ENCODE measurements at places on chromosomes 13 and 19.

DNA sequence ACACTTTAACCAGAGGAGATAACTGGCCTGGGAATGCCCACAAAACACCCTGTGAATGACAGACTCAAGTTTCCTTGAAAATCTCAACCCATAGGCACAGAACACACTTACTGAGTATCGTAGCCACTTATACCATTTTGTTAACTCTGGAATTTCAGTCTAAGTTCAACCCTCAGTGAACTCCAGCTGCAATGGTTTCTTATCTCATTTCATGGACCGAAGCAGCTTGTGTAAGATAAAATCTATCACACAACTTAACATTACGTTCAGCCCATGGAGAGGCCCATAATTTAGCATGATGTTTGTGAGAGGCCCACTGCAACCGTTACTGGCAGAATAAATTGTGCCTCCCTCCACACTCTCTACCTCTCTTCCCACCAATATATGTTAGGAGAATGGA lies 323.0 kb downstream of the DNAJC15 start:
- no peak for DNase-seq

GRCh38 chr19:3480383-3481091 lies at the start of gene SMIM24:
SMIM24 (minus strand) TSS chr19:3480525; CDS start chr19:3480463, 62 bp downstream.
- no peak for DNase-seq

GRCh38 chr13:113658836-113659235 lies 838 bp upstream of the ATP4B start:
- peak; percentile 54 for DNase-seq

GRCh38 chr13:24652359-24652758 lies 27.8 kb upstream of the ATP12A start:
- no peak for DNase-seq

DNA sequence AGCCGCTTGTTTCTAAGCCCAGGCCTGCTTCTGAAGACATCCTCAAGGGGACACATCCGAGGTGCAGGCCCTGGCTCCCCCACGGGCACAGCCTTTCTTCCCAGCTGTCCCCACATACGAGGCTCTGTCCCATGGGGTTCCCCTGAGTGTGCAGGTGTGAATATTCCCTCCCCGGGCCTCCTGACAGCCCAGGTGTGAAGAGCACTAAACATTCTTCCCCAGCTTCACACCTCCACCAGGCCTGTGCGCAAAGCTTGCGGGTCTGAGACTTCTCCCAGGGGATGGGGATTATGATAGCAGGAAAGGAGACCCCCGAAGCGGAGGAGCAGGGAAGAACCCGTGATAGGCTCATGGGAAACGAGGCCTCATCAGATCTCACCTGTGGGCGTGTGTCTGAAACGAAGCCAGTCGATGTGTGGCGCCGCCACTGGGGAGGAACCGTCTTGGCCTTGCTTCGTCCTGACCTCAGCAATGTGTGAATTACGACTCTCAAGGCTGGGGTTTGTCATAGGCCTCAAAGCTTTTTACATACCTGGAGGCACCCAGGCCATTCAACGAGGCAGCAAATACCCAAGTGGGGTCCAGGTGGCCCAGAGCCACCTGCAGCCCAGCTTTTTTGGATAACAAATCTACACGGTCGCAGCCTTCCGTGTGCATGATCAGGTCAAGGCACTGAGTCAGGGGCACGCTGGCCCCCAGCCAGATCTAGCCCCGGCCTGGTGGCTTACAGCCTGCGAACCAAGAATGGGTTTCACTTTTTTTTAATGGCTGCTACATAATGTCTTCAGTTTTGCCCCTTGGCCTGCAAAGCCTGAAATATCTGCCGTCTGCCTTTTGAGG lies 134.3 kb downstream of the STK24 start:
- DNase-seq: no peak

- no peak for DNase-seq
Measured at GRCh38 chr19:55137915-55138314, 11.1 kb downstream of the TNNT1 start.

- DNase-seq: no peak
Measured at GRCh38 chr13:35789335-35790165, 313.1 kb upstream of the MAB21L1 start.

DNA sequence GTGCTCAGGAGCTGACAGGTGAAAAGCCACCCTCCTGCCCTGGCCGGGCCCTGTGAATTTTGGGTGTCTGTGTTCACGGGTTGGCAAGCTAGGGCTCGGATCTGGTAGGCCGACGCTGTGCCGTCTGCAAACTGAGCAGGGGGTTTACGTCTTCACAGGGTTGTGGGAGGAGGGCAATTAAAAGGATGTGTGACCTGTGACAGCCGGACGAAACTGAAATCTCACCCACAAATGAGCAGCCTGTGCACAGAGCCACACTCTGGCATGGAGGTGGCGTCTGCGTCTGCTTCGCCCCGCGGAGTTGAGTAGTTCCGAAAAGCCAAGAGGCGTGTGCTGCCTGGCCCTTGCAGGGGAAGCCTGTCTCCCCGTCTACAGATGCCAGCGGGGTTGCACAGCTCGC lies 117.3 kb downstream of the KDM4B start:
- DNase-seq: no peak

GRCh38 chr19:16400911-16401591 lies 70.7 kb downstream of the EPS15L1 start:
- DNase-seq: peak; percentile 73

DNA sequence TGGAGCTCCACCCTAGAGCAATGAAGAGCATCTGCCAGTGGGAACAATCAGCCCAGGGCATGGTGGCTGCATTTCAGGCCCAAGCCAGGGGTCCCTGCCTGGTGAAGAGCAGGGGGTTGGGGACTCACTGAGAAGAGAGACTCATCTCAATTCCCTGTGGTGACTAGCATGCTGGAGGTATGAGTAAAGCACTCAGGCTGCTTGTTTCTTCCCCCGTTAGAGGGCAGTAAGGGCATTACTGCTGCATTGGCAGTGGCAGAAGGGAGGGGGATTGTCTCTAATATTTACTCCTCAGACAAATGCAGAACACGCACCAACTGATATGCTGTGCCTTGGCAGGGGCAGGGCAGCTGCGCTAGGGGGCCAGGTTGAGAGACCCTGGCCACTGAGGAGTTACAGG lies 329.1 kb downstream of the SLITRK5 start:
- DNase-seq: no peak

DNA sequence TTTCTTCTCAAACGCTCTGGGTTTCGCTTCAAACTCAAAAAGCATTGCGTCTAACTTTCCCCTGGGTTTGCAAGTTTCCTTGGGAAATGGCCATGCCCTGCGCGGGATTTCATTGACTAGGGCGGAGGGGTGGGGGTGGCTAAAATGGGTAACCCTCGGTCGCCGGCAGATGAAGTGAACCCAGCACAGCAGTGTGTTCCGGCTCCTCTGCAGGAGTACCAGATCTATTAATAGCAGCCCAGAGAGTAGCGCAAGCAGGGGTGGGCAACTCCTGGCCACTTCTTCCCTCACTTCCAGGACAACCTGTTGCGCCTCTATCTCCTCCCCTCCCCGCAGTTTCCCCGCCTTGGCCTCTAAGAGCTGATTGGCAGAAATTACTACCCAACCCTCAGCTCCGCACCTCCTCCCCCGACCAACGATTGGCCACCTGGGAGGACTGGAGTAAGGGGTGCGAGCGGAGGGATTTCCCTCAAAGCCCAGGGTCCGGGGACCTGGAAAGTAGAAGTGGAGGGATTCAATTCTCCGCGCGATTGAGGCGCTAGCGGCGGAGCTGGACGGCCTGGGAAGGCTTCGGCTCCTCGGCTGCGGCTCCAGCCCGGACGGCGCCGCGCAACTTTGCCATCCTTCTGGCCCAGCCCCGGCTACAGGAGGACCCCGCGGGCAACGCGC lies at the start of gene FREM2:
Gene FREM2, plus strand, starts transcription at position 501 of the 669 bp plus-strand sequence. CDS start 268 bp downstream, outside the sequence.
- DNase-seq: no peak

DNA sequence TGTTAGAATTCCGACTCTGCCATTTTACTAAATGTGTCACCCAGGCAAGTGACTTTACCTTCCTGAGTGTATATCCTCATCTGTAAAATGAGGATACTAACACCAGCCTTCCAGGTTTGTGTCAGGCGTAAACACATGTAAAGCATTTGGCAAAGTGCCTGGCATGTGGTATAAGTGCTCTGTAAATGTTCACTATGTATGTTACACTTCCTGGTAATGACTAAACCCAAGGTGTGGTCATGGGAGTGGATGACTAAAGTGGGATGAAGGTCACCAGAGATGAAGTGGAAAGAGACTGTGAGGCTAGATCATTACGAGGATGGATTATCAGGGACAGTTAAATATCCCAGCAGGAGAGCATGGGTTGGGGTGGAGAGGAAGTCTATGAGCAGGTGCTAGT lies 25.6 kb downstream of the DEDD2 start:
- no peak for DNase-seq

DNA sequence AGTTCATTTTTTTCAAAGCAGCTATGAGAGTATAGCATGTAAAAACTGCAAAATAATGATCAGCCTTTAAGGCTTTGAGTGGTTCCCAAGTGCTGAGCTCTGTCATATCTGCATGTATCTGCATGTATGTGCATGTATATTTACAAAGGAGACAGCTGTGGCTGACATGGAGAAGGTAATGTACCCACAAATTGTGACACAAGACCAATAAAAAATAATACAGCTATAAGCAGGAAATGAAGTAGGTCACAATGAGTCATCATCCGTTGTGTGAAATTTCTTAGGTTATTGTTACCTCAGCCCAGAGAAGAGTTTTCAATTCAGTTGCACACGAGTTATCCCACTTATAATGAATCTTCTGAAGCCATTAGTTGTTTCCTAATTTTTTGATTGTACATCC lies 60.9 kb upstream of the MED4 start:
- DNase-seq: no peak

GRCh38 chr19:55273978-55274707 lies 5.8 kb downstream of the HSPBP1 start:
- DNase-seq: no peak

DNA sequence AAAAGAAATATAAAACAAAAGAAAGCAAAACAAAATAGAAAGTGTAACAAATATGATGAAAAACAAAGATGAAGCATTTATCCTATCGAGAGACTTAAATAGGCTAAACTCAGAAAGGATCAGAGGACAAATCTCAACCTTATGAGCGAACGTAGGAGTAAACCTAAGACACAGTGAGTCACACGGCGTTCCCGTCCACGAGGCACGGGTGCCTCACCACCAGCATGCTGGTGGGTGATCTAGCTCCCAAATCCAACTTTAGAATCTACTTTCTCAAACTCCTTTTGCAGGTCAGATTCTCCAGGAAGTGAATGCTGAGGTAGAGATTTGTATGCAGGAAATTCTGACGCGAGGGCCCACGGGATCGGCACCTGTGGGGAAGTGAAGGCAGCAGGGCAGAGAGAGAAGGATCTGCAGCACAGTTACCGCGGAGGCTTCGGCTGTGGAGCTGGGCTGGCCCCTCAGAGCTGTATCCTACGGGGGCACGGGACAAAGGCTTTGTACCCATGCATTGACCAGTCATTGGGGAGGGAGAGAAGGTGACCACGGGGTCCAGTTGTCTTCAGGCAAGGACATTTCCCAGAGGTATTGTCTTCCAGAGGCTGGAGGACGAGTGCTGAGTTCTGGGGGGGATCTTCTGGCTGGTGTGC lies 7.5 kb upstream of the MIER2 start:
- DNase-seq: peak; percentile 35

- no peak for DNase-seq
Measured at GRCh38 chr13:20414546-20415305, 110.9 kb downstream of the CRYL1 start.

DNA sequence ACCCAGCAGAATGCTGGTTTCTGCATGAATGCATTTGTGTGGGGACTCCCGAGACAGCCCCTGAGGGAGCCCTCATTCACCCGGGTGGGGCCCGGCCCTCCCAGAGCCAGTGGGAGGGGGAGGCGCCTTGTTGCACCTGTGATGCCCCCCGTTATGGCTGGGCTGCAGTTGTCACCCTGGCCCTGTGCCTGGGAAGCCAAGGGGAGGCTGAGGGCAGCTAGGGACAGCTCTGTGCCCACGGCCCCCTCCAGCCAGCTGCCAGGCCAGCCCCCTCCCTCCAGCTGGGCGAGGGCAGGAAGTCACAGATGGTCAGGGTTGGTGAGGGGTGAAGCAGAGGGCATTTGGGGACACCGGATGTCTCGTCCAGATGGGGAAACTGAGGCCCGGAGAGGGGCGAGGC lies 26.1 kb downstream of the NFIC start:
- DNase-seq: no peak

DNA sequence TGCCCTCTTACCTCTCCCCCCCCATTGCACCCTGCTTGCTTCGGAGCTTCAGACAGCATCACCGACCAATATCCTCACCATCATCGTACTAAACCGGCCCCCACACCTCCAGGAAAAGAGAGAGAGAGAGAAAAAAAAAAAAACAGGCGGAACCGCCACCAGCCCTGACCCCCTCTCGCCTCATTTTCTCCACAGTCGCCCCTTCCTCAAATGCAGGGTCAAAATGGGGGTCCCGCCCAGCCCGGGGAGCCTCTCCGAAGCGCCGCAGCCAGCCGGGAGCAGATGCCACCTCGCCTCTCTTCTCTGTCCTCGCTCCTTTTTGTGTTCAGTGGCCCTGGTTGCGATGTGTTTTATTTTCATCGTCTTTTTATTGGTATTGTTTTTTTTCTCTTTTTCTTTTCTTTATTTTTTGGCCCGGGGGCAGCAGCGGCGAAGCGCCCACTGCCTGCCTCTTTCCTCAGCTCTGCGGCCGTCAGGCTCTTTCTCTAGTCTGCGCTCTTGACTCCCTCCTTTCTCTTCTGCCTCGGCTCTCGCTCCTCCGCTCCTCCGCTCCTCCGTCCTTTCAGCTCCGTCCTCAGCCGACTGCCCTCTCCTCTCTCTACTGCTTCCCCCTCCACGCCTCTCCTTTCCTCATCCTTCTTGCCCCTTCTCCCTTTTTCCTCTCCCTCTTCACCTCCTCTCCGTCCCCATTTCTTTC lies 41.4 kb downstream of the DEDD2 start:
- no peak for DNase-seq

- DNase-seq: no peak
Measured at GRCh38 chr13:26025771-26026170, 26.0 kb downstream of the SHISA2 start.

- DNase-seq: no peak
Measured at GRCh38 chr19:41745756-41746155, 9.6 kb upstream of the CEACAM6 start.

DNA sequence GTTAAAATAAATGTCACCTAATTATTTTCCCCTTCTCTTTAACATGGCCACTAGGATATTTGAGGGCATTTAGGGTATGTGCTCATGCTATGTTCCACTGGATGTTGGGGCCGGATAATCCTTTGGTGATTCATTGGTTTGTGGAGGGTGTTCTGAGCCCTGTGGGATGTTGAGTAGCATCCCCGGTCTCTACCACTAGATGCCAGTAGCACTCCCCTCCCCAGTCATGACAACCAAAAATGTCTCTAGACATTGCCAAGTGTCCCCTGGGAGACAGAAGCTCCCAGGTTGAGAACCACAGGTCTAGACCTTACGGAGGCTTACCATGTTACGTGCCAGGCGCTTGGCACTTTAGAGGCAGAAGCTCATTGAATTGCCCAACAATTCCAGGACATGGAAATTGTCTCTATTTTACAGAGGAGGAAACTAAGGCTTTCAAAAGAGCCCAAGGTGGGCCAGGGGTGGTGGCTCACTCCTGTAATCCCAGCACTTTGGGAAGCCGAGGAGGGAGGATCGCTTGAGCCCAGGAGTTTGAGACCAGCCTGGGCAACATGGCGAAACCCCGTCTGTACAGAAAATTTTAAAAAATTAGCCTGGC lies 14.1 kb downstream of the SHANK1 start:
- no peak for DNase-seq
